ENCODE measurements at places on chromosomes 1 and 21. TPM values are rescaled to one million over a fixed set of nuclear protein-coding genes. Genes with fewer than 3 reads are reported as not detected.

RPTN gene
- 0.02 TPM for total RNA-seq

FLG2 gene
- not detected for total RNA-seq

EXOSC10 gene
- total RNA-seq: 38.9 TPM

ST6GALNAC5 gene
- 0.11 TPM for total RNA-seq

CFAP74 gene
- total RNA-seq: 0.06 TPM

NUP210L gene
- total RNA-seq: not detected

ANKRD45 gene
- total RNA-seq: 0.15 TPM

NPR1 gene
- total RNA-seq: 2.6 TPM
